ENCODE measurements at places on chromosomes 16 and 17. TPM values are rescaled to one million over a fixed set of nuclear protein-coding genes. Genes with fewer than 3 reads are reported as not detected.

Gene TMEM132E
- not detected for total RNA-seq

Gene OTOP2
- not detected for total RNA-seq

Gene IRF8
- 37.8 TPM for total RNA-seq

Gene HBA1
- not detected for total RNA-seq

Gene MTHFSD
- total RNA-seq = 21.9 TPM

Gene SYT17
- total RNA-seq = 0.34 TPM

Gene CCDC40
- total RNA-seq = not detected

Gene HSPB9
- total RNA-seq = not detected

Gene CDH15
- not detected for total RNA-seq

Gene MT3
- 7.9 TPM for total RNA-seq

Gene GLP2R
- total RNA-seq = not detected

Gene C17orf100
- total RNA-seq = 1.5 TPM

Gene CD300A
- 16.6 TPM for total RNA-seq

Gene CETP
- not detected for total RNA-seq

Gene PIPOX
- 2.8 TPM for total RNA-seq

Gene ZG16B
- total RNA-seq = 8.6 TPM

Gene KRT222
- total RNA-seq = not detected

Gene CCDC78
- 8.3 TPM for total RNA-seq

Gene SNX11
- 28.4 TPM for total RNA-seq

Gene MXRA7
- 6.6 TPM for total RNA-seq

Gene CFAP97D1
- total RNA-seq = not detected

Gene PPP1R27
- total RNA-seq = not detected

Gene STAC2
- total RNA-seq = not detected

Gene NPIPA3
- 1.2 TPM for total RNA-seq

Gene CCL22
- total RNA-seq = 32.5 TPM

Gene ASPHD1
- 2.2 TPM for total RNA-seq

Gene IL17C
- total RNA-seq = not detected

Gene PLA2G10
- total RNA-seq = not detected

Gene KRTAP2-3
- not detected for total RNA-seq

Gene C16orf54
- 18.0 TPM for total RNA-seq

Gene CCL8
- total RNA-seq = not detected

Gene SBK1
- 1.3 TPM for total RNA-seq

Gene COX6A2
- not detected for total RNA-seq

Gene NOG
- total RNA-seq = not detected

Gene SMTNL2
- total RNA-seq = not detected

Gene TMC7
- total RNA-seq = not detected

Gene OR1A1
- not detected for total RNA-seq

Gene SLC13A2
- not detected for total RNA-seq

Gene CMTM2
- 0.30 TPM for total RNA-seq

Gene DCTPP1
- 128 TPM for total RNA-seq

Gene CDK5R1
- 12.0 TPM for total RNA-seq

Gene CDH11
- not detected for total RNA-seq

Gene RASL10B
- 1.2 TPM for total RNA-seq

Gene LGALS9B
- not detected for total RNA-seq

Gene FBF1
- total RNA-seq = 17.6 TPM

Gene ZP2
- not detected for total RNA-seq

Gene ZFHX3
- total RNA-seq = 1.2 TPM

Gene UTS2R
- 0.18 TPM for total RNA-seq

Gene STX1B
- 0.57 TPM for total RNA-seq

Gene BMERB1
- total RNA-seq = 10.6 TPM

Gene ITGAD
- total RNA-seq = 0.18 TPM
